EL (cell line): ENCODE measurements at places on chromosomes 6 and 20.

DNA sequence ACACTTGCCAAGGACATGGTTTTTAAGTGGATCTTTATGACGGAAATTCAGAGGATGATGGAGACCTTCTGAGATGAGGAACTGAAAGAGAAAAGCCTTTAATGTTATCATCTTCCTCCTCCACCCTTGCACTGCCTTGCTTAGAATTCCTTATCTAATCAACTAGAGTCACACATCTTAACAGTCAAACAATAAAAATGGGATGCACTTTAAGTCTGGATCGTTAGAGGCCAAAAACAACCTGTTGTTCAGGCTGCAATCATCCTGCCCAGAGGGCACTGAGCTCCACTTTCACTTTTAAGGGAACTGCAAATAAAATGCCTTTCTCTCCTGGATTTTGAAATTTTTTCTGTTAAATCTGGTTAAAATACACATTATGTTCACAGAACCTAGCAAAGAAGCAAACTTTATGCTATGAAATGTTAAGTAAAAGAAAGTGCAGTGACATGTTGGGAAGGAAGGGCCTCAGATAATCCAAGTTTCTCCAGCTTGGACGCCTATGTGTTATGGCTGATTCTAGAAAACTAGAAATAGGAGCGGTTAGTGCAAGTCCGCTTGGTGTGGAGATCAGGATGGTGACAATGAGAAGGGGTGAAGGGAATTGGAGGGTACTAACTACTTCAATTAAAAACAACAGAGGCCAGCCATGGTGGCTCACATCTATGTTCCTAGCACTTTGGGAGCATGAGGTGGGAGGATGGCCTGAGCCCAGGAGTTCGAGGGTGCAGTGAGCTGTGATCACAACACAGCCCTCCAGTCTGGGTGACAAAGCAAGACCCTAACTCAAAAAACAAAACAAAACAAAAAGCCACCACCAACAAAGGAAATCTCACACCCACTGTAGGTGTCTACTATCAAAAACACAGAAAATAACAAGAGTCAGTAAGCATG, 66.4 kb upstream of the KIF13A start:
- peak; percentile 34 for DNase-seq

GRCh38 chr20:38723017-38723847, 1.1 kb upstream of the SLC32A1 start:
- DNase-seq = peak; percentile 25

- no peak for DNase-seq
Measured at GRCh38 chr6:24554474-24554873, 59.7 kb downstream of the ALDH5A1 start.

GRCh38 chr20:38725931-38726803, 1.9 kb downstream of the SLC32A1 start:
- DNase-seq = peak; percentile 46

- no peak for DNase-seq
Measured at GRCh38 chr6:124970243-124970642, 8.0 kb downstream of the RNF217 start.

DNA sequence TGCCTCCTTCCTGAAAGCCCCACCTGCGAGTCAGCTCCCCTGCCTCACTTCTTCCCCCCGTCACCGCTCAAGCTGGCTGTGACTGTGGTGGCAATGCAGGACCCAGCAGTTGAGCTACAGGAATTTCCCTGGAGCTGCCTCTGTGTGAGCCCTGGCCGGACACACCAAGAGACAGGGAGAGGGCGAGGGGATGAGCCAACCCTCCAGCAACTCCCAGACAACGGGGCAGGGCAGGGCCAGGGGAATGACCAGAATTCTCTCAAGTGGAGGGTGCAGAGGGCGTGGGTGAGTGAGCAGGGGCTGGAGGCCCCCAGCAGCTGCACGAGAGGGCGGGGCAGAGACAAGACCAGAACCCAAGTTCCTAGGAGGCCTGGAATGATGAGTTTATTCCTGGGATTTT, 4.9 kb upstream of the ARFGAP1 start:
- no peak for DNase-seq

- DNase-seq = peak; percentile 58
Measured at GRCh38 chr20:61253264-61253639, 1.2 kb downstream of the CDH4 start.

DNA sequence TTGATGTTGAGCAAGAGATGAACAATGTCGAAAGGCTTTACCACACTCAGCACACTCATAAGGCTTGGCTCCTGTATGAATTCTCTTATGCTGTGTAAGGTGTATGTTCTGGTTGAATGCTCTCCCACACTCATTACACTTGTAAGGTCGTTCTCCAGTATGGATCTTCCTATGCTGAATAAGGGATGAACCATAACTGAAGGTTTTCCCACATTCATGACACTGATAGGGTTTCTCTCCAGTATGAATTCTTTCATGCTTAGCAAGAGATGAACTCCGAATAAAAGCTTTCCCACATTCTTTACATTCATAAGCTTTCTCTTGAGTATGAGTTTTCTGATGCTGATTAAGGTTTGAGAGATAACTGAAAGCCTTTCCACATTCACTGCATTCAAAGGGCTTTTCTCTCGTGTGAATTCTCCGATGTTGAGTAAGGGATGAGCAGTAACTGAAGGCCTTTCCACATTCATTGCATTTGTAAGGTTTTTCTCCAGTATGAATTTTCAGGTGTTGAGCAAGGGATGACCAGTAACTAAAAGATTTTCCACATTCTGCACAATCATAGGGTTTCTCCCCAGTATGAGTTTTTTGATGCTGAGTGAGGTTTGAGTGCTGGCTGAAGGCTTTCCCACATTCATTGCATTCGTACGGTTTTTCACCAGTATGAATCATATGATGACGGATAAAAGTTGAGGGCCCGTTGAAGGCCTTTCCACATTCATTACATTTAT, 21.1 kb downstream of the ZNF184 start:
- no peak for DNase-seq

- no peak for DNase-seq
Measured at GRCh38 chr20:58718121-58718563, 25.5 kb downstream of the NPEPL1 start.

- DNase-seq = no peak
Measured at GRCh38 chr6:7848229-7848628, 62.4 kb downstream of the TXNDC5 start.

- DNase-seq = peak; percentile 45
Measured at GRCh38 chr20:62208795-62209755, 11.0 kb downstream of the HRH3 start.

DNA sequence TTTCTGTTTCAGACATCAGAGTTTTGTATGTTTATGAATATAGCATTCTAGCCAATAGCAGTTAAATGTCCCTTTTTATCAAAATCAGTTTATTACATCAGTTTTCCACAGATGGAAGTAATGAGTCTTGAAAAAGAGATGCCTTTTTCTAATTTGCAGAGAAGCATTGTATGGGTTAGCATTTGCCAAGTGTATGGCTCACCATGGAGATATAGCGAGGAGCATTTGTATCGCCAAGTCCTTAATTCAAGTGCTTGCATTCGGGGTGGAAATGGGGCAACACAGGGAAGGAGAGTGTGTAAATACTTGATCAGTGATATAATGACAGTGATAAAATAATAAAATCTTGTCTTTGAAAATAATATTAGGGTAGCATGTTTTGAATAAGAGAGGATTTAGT, 42.9 kb downstream of the TXLNB start:
- DNase-seq = no peak

GRCh38 chr6:52496631-52497030, 76.5 kb downstream of the EFHC1 start:
- no peak for DNase-seq

- DNase-seq = no peak
Measured at GRCh38 chr6:105753207-105753606, 332.9 kb upstream of the PRDM1 start.

DNA sequence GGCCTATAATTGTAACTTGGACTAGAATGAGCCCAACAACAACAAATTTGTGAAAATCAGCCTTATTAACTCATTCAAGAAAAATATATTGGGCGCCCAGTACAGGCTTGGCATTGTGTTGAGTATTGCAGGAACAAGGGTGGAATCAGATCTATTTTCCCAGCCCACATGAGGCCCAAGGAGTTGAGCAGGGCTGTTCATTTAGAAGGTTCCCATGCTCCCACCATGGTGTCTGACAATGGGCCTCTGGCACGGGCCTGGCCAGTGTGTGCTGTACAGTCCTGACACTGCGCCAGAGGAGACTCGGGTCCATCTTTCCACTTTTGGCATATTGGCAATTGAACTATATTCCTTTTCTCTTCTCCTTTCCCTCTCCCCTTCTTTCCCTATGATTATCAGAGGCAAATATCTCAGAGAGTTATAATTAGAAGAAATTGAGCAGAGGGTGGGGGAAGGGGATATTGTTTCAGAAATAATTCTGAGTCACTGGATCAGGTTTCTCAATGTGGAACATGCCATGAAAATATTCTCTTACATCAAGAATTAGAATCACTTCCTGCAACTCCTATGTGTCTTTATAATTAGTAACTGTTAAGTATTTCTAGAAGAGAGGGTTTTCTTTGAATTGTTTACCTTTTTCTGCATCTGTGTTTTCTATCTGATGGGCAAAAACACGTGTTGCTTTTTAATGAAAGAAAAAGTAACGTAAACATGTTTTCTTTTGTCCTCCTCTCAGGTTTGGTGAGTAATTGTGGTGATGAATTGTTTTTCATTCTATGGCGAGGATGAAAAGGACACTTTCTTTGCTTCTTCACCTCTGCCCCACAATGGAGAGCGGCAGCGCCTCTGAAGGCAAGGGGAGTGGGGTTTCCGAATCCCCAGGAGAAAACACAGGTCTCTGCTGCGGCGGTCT, 209.4 kb downstream of the FOXA2 start:
- no peak for DNase-seq

DNA sequence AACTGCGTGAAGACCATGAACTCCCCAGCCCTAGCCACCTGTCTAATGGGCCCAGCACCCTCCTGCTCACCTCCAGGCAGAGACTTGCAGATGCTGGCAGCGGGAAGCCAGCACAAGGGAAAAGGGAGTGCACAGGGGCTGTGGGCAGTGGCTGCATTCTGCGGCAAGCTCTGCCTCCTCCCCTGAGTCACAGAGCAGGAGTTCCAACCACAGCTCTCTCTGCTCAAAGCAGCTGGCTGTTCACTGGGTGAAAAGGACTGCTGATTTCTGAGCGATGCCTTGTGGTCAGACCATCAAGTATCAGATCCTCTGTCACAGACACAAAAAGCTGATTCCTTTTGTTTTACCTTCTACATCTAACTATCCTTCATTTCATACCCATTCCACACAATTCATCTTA, 10.5 kb downstream of the NKX2-2 start:
- peak; percentile 41 for DNase-seq

DNA sequence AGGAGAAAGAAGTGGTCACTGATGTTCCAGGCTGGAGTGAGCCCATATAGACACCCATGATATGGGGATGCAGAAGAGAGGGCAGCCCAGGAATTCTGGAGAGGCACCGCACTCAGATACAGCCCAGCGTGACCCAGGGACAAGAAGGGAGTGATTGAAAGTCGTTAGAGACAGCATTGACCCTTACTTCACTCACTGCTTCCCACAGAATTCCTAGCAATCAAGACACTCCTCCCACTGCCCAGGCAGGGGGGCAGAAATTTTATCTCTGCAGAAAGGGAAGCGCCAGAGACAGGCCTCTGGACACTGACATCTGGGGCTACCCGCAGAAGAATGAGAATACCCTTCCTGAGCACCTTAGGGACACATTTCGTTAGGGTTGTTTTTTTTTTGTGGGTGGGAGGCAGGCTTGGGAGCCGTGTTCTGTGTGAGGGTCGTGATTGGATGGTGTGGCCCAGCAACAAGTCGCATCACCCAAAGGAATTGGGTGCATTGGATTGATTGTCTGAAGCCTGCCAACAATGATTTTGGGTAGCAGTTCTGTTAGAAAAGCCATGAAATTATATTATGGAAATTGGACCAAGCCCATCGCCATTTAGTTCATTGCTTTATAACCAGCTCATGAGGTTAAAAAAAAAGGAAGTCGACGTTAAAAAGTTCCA, 45.9 kb upstream of the MAP3K4 start:
- DNase-seq = no peak

DNA sequence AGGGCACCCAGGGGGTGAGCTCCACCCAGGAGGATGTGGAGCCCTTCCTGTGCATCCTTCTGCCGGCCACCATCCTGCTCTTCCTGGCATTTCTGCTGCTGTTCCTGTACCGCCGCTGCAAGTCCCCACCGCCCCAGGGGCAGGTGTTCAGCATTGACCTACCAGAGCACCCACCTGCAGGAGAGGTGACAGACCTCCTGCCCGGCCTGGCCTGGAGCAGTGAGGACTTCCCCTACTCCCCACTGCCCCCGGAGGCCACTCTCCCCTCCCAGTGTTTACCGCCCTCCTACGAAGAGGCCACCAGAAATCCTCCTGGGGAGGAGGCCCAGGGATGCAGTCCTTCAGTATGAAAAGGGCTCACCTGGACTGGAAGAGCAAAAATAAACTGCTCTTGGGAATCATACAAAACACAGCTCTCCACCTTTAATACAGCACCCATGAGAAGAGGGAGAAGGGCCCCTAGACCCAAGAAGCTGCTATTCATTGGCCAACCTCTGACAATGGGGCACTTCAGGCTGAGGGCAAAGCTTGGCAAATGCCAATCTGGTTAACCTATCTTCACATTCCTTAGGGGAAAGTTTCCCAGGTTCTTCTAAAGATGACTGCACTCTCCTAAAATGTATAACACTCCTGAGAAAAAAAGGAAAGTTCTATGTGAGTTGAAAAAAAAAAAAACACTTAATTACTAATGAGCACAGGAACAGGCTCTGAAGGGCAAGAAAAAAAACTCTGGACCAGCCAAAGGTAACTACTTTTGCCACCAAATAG, 5.0 kb downstream of the SMIM28 start:
- DNase-seq = no peak

DNA sequence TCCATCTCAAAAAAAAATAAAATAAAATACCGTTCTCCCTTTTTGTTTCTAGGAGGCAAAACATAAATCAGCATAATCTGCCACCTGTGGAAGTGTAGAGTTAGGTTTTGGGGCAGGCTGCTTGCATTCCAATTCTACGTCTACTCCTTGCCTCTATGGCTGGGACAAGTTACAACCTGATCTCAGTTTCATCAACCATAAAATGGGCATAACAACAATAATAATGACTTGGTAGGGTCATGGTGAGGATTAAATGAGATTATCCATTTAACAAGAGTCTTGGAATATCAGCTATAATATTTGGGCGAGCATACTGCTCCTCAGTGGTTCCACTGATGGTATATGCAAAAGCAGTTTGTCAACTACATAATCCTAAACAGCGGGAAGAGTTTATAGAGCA, 3.7 kb upstream of the RAE1 start:
- no peak for DNase-seq

GRCh38 chr20:47850146-47850545, 64.9 kb upstream of the SULF2 start:
- DNase-seq = no peak

DNA sequence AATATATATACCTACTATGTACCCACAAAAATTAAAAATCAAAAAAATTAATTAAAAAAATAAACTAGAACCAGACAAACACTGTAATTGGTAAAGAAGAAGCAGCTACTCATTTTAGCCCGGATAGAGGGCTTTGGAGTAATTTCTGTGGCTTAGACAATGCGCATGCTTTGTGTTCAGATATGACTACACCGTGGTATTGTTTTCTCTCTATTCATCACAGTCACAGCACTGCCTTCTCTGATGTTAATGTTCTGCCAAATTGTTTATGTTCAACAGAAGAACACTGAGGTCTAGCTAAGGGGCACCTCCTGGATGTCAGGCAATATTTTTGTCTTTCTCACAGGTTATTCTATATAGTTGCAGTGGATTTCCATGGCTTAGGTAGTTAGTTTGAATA, 77.5 kb upstream of the GJE1 start:
- DNase-seq = no peak
